ENCODE measurements at places on chromosomes 1 and 21.

- peaks cover 1% of the 10 kb centered on the region for H3K4me1 ChIP-seq
- no peaks in the 10 kb centered on the region for H3K36me3 ChIP-seq
- H3K27me3 ChIP-seq, result no peaks in the 10 kb centered on the region
- no peak for DNase-seq
- no peak overlapping the region for H3K4me3 ChIP-seq
- H3K27ac ChIP-seq, result no peak overlapping the region
Measured at GRCh38 chr1:194028002-194028401, 841.6 kb upstream of the B3GALT2 start.

- DNase-seq, result no peak
- H3K27ac ChIP-seq, result no peak overlapping the region
- H3K4me3 ChIP-seq, result no peak overlapping the region
- peaks cover 11% of the 10 kb centered on the region for H3K27me3 ChIP-seq
- no peaks in the 10 kb centered on the region for H3K4me1 ChIP-seq
Measured at GRCh38 chr1:30638811-30639210, 84.6 kb downstream of the MATN1 start.

GRCh38 chr1:218611916-218612585, 266.9 kb downstream of the TGFB2 start:
- H3K4me1 ChIP-seq, result no peaks in the 10 kb centered on the region
- H3K4me3 ChIP-seq, result no peak overlapping the region
- no peak for DNase-seq
- peaks cover 2% of the 10 kb centered on the region for H3K27me3 ChIP-seq
- H3K27ac ChIP-seq, result no peak overlapping the region
- H3K36me3 ChIP-seq, result no peaks in the 10 kb centered on the region

DNA sequence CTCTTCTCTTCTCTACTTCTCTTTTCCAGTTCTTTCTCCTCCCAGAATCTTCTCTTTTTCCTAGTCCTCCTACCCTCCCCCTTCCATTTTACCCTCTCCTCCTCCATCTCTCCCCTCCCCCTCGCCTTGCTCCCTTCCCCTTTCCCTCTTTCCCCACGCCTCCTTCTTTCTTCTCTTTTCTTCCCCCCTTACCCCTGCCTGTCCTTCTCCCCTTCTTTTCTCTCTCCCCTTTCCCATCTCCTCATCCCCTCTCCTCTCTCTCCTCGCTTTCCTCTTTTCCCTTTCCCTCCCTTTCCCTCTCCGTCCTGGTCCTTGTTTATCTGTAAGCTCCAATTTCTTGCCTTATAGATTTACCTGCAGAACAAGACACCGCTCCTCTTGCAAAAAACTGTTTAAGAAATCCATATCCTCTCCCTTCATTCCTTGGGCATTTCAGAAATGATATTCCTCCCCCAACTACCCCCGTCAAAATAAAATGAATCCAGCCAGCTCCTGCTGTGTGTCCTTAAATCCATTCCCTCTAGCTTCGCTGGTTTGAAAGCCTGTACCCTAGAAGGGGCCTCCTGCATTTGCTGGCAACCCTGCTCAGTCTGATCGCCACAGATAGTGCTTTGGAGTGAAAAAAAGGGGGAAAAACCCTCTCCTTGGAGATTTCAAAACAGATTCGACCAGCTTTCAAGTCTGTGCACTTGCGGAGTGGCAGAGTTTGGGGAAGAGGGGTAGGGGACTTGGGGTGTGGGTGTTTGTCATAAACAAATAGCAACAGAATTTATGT, 89.4 kb downstream of the PAPPA2 start:
- peaks cover 20% of the 10 kb centered on the region for H3K27me3 ChIP-seq
- DNase-seq, result no peak
- no peaks in the 10 kb centered on the region for H3K36me3 ChIP-seq
- no peak overlapping the region for H3K4me3 ChIP-seq
- H3K27ac ChIP-seq, result peak overlapping the region; percentile 65
- no peaks in the 10 kb centered on the region for H3K4me1 ChIP-seq

GRCh38 chr21:14889080-14889810, 175.6 kb downstream of the NRIP1 start:
- no peak overlapping the region for H3K27ac ChIP-seq
- H3K4me3 ChIP-seq, result no peak overlapping the region
- H3K4me1 ChIP-seq, result no peaks in the 10 kb centered on the region
- H3K36me3 ChIP-seq, result no peaks in the 10 kb centered on the region
- DNase-seq, result no peak
- peaks cover 4% of the 10 kb centered on the region for H3K27me3 ChIP-seq

- H3K36me3 ChIP-seq, result no peaks in the 10 kb centered on the region
- DNase-seq, result no peak
- no peaks in the 10 kb centered on the region for H3K27me3 ChIP-seq
Measured at GRCh38 chr1:246001837-246002230, 505.2 kb downstream of the SMYD3 start.

- peak; percentile 34 for DNase-seq
- peaks cover 5% of the 10 kb centered on the region for H3K4me1 ChIP-seq
- H3K36me3 ChIP-seq, result no peaks in the 10 kb centered on the region
- peaks cover 59% of the 10 kb centered on the region for H3K27me3 ChIP-seq
Measured at GRCh38 chr1:4585216-4585615, 69.2 kb upstream of the AJAP1 start.

DNA sequence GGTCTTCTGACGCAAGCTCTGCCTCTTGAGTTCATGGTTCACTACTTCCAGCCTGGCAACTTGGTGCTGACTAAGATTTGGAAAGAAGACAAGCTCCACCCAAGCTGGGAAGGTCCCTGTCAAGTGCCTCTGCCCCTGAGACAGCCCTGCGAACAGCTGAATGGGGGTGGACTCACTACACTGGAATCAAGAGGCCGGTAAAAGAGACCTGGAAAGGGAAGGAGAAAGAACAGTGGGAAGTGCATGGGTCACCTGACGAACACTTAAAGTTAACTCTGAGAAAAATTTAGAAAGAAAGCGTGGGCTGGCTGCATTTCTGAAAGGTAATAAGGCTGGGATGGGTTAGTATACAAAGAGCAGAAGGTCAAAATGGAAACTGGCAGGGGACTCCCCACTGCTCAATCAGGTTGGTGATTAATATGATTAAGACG, 26.1 kb upstream of the ZNF496 start:
- no peaks in the 10 kb centered on the region for H3K36me3 ChIP-seq
- H3K4me3 ChIP-seq, result no peak overlapping the region
- no peak overlapping the region for H3K27ac ChIP-seq
- DNase-seq, result no peak

DNA sequence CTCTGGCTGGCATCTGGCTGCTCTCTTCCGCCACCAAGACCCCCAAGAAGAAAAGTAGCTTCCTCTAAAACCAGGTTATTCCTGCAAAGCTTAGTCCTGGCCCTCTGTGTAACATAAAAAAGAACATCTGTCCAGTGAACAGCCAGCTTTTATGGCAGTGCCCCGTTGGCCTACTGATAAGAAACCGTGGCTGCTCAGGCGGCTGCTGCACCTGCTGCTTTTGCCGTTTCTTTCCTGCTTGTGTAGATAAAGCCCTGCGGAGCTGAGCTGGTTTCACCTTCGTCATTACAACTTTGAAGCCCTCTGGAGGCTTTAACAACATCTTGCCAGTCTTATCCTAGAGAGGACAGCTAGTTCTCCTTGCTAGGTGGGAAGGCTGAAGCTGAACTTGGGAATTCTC, 20.5 kb downstream of the ELAPOR1 start:
- peak overlapping the region; percentile 58 for H3K27ac ChIP-seq
- H3K27me3 ChIP-seq, result no peaks in the 10 kb centered on the region
- H3K4me1 ChIP-seq, result peaks cover 8% of the 10 kb centered on the region
- H3K36me3 ChIP-seq, result no peaks in the 10 kb centered on the region

GRCh38 chr21:25944672-25945213, 210.0 kb downstream of the GABPA start:
- H3K4me1 ChIP-seq, result no peaks in the 10 kb centered on the region
- no peak overlapping the region for H3K27ac ChIP-seq
- no peak overlapping the region for H3K4me3 ChIP-seq
- H3K27me3 ChIP-seq, result no peaks in the 10 kb centered on the region
- H3K36me3 ChIP-seq, result peaks cover 8% of the 10 kb centered on the region

DNA sequence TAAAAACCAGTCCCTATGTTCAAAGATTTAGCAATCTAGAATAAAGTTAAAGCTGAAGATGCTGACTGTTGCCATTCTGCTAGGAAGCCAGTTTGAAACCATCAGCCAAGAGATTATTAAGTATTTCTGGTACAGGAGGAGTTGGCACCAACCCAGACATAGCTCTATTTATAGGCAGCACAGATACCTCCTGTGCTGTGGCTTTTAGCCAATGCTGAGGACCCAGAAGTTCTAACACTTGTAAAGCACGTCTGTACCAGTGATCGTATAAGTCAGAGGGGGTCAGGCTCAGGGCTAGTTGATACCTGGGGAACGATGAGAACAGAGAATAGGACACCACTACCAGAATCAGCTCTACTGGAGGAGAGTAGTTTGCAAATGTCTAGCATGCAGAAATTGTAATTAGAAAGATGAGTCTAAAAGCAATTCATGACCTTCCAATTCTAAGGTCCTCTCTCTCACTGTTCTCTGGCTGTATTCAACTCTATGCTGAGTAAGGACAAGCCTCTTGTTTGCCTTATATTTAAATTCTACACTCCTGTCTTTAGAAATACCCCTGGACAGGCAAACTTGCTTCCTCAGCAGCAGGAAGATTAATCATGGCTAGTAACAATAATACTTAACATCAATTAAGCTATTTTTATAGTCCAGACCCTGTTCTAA, 96.8 kb upstream of the PALMD start:
- H3K36me3 ChIP-seq, result no peaks in the 10 kb centered on the region
- no peaks in the 10 kb centered on the region for H3K4me1 ChIP-seq
- no peak overlapping the region for H3K4me3 ChIP-seq
- DNase-seq, result no peak

DNA sequence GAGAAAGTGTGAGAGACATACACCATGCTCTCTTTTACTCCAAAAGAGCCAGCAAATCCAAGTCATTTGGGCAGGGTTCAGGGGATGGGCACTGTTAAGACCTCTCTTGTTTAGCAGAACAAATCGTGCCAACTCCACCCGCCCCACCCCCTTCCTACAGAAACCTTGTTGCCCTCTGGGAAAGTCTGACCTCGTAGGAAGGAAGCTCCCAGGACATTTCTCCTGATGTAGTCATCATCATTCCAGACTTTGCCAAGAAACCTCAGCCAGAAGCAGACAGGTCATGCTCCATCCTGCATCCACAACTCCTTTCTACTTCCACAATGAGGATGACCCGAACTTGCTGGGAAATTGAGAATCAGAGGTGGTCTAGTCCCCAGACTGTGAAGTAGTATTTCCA, 57.7 kb downstream of the UBE2T start:
- H3K27ac ChIP-seq, result no peak overlapping the region
- DNase-seq, result no peak
- no peak overlapping the region for H3K4me3 ChIP-seq
- no peaks in the 10 kb centered on the region for H3K36me3 ChIP-seq

DNA sequence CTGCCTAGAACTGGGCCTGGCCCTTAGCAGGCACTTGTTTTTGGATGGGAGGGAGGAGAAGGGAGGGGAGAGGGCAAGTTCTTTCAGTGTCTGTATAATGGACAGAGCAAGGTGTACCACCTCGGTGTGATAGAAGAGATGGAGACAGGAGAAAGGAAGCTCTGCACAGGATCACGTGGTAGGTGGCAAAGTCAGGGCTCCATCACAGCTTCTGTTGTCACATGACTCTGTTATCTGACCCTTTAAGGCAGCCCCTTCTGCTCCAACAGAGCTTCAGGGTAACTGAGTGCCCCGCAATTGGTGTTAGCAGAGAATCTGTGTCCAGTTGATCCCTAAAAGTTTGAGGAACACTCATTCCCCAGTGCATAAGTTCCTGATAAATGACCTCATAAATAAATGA, 16.5 kb upstream of the ETS2 start:
- H3K4me3 ChIP-seq, result no peak overlapping the region

- H3K27me3 ChIP-seq, result peaks cover 5% of the 10 kb centered on the region
- H3K27ac ChIP-seq, result no peak overlapping the region
Measured at GRCh38 chr1:55639051-55639450, 423.9 kb upstream of the USP24 start.

- H3K27me3 ChIP-seq, result peaks cover 41% of the 10 kb centered on the region
- H3K36me3 ChIP-seq, result no peaks in the 10 kb centered on the region
- no peak for DNase-seq
- H3K27ac ChIP-seq, result no peak overlapping the region
Measured at GRCh38 chr1:204079608-204079999, 6.7 kb downstream of the SOX13 start.

- no peaks in the 10 kb centered on the region for H3K36me3 ChIP-seq
- no peaks in the 10 kb centered on the region for H3K4me1 ChIP-seq
- H3K27ac ChIP-seq, result no peak overlapping the region
- no peak overlapping the region for H3K4me3 ChIP-seq
- H3K27me3 ChIP-seq, result no peaks in the 10 kb centered on the region
Measured at GRCh38 chr21:17726047-17726829, 92.9 kb downstream of the C21orf91 start.

DNA sequence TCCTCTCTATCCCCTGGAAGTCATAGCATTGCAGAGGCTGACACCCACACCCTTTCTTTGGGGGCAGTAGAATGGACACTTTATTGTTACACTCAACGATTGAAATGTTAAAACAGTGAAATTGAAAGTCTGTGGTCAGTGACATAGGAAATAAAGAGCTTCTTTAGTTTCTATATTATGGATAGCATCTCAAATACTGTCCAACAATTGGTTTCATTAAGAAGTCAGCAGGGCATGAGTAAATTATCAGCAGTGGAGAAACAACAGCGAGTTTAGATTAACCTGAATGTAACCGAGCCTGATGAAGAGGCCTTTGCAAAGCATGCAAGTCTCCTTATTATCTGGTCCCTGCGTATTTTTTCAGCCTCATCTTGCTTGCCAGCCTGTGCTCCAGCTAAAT, 350.7 kb downstream of the NTNG1 start:
- no peaks in the 10 kb centered on the region for H3K27me3 ChIP-seq
- DNase-seq, result no peak
- H3K27ac ChIP-seq, result no peak overlapping the region
- H3K4me3 ChIP-seq, result no peak overlapping the region
- no peaks in the 10 kb centered on the region for H3K36me3 ChIP-seq
- no peaks in the 10 kb centered on the region for H3K4me1 ChIP-seq

GRCh38 chr1:204288021-204288588, 71.6 kb downstream of the PLEKHA6 start:
- no peak for DNase-seq
- peak overlapping the region; percentile 86 for H3K4me3 ChIP-seq
- H3K27me3 ChIP-seq, result no peaks in the 10 kb centered on the region
- H3K36me3 ChIP-seq, result no peaks in the 10 kb centered on the region

- H3K36me3 ChIP-seq, result no peaks in the 10 kb centered on the region
- no peaks in the 10 kb centered on the region for H3K4me1 ChIP-seq
- H3K27ac ChIP-seq, result no peak overlapping the region
Measured at GRCh38 chr1:154851392-154852177, 18.5 kb downstream of the KCNN3 start.

GRCh38 chr1:17869815-17870214, 114.7 kb downstream of the ACTL8 start:
- no peak overlapping the region for H3K27ac ChIP-seq
- no peak for DNase-seq
- no peak overlapping the region for H3K4me3 ChIP-seq
- no peaks in the 10 kb centered on the region for H3K36me3 ChIP-seq
- no peaks in the 10 kb centered on the region for H3K4me1 ChIP-seq
- peaks cover 6% of the 10 kb centered on the region for H3K27me3 ChIP-seq

GRCh38 chr1:203480525-203481084, 5.0 kb downstream of the PRELP start:
- peaks cover 6% of the 10 kb centered on the region for H3K27me3 ChIP-seq
- H3K4me3 ChIP-seq, result no peak overlapping the region
- H3K27ac ChIP-seq, result no peak overlapping the region
- no peaks in the 10 kb centered on the region for H3K36me3 ChIP-seq

- no peaks in the 10 kb centered on the region for H3K36me3 ChIP-seq
- H3K4me3 ChIP-seq, result no peak overlapping the region
- no peak overlapping the region for H3K27ac ChIP-seq
- no peaks in the 10 kb centered on the region for H3K27me3 ChIP-seq
- no peak for DNase-seq
Measured at GRCh38 chr1:226816576-226816975, 53.8 kb upstream of the PSEN2 start.

Measured in naive thymus-derived CD8-positive, alpha-beta T cell (primary cell).